Colonic mucosa (tissue), 4 donors: ENCODE measurements at places on chromosomes 1 and 21. TPM values are rescaled to one million over a fixed set of nuclear protein-coding genes. Genes with fewer than 3 reads are reported as not detected.
A peak's percentile ranks its signal among the peaks of the same experiment; 100 is the strongest.

GRCh38 chr1:68963353-68963752, 466.5 kb upstream of the DEPDC1 start:
- DNase-seq, result no peak

DNA sequence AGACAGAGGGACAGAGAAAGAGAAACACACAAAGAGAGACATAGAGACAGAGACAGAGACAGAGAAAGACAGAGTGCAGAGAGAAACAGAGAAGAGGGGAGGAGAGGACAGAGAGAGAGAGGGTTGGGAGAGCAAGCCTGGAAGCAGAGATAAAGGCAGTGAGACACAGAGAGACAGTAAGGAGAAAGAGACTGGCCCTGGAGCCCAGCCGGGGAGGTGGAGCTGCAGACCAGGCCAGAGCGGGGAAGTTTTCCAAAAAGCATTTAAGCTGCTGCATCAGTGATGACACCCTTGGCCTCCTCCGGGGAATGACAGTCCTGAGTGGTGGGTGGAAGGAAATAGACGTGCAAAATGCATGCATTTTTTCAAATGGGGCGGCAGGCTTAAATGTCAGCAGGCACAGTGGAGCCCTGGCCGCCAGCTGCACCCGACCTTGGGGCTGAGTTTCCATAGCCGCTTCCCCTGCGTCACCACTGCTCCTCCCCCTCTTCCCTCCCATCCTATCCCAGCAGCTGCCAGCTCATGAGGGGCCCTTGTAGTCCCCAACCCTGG, 95.4 kb upstream of the KLHDC7A start:
- peak; percentile 18 for DNase-seq

DNA sequence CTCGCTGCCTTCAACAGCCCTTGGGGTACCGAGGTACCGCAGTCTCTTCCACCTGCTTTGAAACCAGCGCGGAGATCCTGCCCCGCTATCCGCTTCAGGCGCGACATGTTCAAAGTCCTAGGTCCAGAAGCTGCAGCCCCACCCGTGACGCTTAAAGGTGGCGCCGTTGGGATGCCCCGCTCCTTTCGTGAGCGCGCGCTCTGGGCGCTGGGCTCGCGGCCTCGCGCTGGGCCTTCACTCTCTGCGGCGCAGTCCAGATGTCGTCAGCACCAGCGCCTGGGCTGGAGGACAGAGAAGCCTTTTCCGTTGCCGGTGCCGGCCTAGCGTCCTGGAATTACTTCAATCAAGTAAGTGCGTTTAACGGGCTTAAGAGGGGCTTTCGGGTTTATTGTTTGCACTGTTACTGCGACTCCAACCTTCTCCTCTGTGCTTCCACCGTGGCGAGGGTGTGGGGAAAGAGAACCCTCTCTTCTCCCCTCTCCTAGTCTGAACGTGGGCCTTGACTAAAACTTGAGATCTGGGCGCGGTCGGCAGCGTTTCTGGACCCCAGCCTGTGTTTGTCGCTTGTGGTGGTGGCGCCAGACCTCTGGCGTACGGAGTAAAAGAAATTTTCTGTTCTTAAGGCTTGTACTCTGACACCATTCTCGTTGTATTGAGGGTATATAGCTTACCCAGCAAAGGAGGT, at the start of gene LRRC40:
TSS of gene LRRC40 (minus strand) at position 146 of the 685 bp plus-strand sequence. CDS start at position 107, 39 bp downstream.
- DNase-seq, result peak; percentile 98

GRCh38 chr1:190475421-190476141, 2.1 kb downstream of the BRINP3 start:
- DNase-seq, result peak; percentile 66

GRCh38 chr21:44925378-44925755, 4.7 kb upstream of the ITGB2 start:
- DNase-seq, result no peak

Gene C1orf122
- 51.4 TPM for total RNA-seq

Gene TRIM17
- total RNA-seq, result not detected

Gene ZNF695
- total RNA-seq, result 5.3 TPM

- DNase-seq, result no peak
These were observed 37.8 kb downstream of the NGF start for GRCh38 chr1:115300087-115300876.

DNA sequence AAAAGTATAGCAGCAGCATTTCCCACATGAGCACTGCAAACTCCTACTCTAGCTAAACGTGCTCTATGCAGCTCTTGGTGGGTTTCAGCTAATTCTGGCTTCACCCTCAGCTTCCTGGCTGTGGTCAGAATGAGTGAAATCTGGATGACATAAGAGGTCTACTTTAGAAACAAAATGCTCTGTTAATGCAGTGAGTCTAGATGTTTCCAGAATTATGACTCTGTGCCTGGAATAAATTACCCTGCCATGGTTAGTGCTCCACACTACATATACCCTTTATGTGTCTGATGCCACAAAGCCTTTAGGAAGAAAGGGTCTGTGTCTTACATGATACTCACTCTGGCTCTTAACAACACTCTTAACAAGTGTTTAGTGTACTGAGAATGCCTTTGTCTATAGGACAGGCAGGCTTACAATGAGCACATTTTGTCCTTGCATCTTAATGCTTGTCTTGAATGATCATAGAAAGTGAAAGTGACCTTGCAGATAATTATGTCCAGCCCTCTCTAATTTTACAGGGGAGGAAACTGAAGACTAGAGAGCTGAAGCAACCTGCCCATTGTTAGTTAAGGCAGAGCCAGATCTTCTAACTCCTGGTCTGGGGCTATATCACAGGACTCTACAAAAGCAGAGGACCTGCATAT, 9.2 kb downstream of the S100A10 start:
- DNase-seq, result no peak

- no peak for DNase-seq
These were observed 2.2 kb downstream of the TMED5 start for GRCh38 chr1:93177991-93178390.

DNA sequence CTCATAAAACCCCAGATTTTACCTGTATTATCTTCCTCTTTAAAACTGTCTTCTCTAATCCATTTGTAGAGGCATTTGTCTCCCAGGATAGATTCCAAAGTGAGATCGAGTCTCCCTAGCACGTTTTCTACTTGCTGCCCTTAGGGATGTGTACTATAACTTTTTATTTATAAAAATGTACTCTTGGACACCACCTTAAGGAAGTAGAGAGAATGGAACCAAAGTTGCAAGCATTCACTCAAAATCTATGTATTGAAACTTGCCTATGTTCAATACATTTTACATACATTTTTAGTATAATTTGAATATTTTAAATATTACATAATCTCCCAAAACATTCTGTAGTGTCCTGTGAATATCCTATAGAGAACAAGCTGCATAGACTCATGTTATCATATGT, 842 bp upstream of the SPRR2A start:
- DNase-seq, result no peak

Gene OR10J4
- total RNA-seq, result not detected

- DNase-seq, result peak; percentile 67
These were observed 14.4 kb upstream of the ERVH48-1 start for GRCh38 chr21:42939582-42940413.

DNA sequence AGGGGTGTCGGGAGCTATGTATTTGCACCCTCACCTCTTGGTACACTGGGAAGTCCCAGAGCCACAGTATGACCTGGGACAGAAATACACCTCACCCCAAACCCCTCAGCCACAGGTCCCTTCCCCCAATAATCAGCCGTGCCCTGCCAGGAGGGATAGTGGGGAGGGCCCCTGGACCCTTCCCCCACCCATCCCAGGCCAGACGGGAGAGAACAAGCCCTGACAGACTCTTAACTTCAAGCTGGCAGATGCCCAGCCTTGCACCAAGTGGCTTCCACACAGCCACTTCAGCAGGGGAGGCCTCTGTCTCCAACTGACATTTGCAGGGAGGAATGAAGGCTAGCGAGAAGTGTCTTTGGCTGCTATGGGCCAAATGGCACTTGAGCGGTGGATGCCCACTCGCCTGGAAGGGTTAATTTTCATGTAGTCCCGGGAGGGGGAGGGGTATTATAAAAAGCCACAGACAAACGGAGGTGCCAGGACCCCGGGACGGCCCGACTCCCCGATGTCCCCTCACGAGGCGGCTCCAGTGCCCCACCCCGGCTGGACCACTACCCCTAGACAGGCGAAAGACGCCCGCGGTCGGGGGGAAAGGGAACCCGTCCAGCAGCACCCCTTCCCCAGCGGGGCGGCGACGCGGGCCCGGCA, 495 bp downstream of the SYNC start:
- DNase-seq, result peak; percentile 39

Gene CFHR3
- total RNA-seq, result not detected

GRCh38 chr1:101112051-101112780, 86.6 kb upstream of the DPH5 start:
- DNase-seq, result no peak

- no peak for DNase-seq
These were observed 382.3 kb upstream of the ADGRL4 start for GRCh38 chr1:79388694-79389361.

GRCh38 chr1:61399199-61399598, 316.8 kb downstream of the NFIA start:
- no peak for DNase-seq

GRCh38 chr1:108345776-108346531, 102.1 kb upstream of the NBPF4 start:
- no peak for DNase-seq

GRCh38 chr1:116006486-116006964, 30.2 kb downstream of the SLC22A15 start:
- no peak for DNase-seq

GRCh38 chr1:206766251-206766856, 4.2 kb upstream of the IL19 start:
- peak; percentile 45 for DNase-seq

- peak; percentile 90 for DNase-seq
These were observed 19.4 kb upstream of the KCNAB2 start for GRCh38 chr1:6026095-6026809.

DNA sequence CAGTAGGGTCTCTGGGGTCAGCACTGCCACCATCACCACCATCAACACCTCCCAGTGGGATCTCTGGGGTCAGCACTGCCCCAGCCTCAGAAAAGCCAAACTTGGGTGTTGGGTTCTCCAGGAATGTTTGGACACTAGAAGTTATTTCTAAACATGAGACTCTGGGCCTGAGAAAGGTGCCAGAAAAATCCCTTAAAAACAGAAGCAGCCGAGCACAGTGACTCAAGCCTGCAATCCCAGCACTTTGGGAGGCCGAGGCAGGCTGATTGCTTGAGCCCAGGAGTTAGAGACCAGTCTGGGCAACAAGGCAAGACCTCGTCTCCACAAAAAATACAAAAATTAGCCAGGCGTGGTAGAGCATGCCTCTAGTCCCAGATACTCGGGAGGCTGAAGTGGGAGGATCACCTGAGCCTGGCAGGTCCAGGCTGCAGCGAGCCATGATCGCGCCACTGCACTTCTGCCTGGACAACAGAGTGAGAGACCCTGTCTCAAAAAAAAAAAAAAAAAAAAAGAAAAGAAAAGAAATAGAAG, 470 bp downstream of the PTAFR start:
- DNase-seq, result no peak

GRCh38 chr21:34850166-34850690, 181.4 kb downstream of the CLIC6 start:
- no peak for DNase-seq

DNA sequence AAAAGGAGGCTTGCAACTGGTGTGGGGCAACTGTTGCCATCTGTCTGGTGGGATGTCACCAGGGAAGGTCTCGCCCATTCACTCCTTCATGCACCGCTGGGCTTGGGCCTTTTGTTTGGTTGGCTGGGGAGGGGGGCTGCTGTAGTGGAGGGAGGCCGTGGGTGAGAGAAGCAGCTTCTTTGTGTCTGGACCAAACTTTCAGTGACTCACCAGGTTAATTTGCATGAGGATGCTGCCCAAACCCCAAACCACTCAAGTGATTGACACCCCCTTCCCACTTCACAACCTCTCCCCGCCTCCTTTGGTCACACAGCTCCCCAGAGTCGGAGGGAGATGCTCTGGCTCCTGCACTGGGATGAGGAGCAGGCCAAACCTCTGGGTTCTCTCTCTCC, 19.7 kb downstream of the BTG2 start:
- no peak for DNase-seq

- no peak for DNase-seq
These were observed 109.8 kb downstream of the ROR1 start for GRCh38 chr1:63883494-63884235.

Gene DONSON
- 7.7 TPM for total RNA-seq

DNA sequence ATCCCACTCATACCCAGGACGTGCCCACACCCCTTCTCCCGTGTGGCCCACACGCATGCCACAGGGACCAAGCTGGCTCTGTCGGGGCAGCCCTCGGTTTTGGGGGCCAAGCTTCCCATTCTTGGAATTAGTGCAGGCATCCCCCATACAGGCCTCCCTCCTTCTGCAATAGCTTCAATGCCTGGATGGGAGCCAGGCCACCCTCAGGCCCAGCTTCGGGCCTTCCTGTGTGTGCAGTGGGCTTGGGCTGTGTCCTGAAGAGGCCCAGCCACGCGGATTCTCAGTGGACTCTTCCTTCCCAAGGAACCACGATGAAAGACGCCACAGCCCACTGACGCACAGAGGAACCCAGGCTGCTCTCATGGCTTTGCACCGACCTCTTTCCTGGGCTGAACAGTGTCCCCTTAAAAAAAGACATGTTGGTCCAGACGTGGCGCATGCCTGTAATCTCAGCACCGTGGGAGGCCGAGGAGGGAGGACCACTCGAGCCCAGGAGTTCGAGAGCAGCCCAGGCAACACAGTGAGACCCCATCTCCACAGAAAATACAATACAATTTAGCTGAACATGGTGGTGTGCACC, 3.4 kb downstream of the KRTAP10-11 start:
- no peak for DNase-seq

GRCh38 chr1:19053486-19053885, 97.0 kb upstream of the IFFO2 start:
- DNase-seq, result no peak

Gene SPRR2A
- not detected for total RNA-seq

DNA sequence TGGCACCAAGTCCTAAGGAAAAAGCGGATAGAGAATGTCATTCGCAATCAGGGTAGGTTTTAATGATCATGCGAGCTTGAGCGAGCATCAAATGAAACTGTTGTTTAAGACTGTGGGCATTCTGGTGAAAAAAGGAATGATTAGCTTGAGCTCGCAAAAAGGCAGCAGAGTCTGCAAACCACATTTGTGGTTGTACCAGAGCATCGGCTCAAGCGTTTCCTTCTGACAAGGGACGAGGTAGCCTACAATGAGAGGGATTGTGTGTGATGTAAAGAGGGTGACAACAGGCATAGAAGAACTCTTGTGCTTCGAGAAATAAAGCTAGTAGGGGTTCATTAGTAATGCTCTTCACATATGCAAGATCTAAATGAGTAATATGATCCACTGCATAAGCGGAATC, 11.1 kb upstream of the CD48 start:
- no peak for DNase-seq

Gene DMRTA2
- total RNA-seq, result not detected

GRCh38 chr21:29196670-29197191, 66.3 kb downstream of the MAP3K7CL start:
- DNase-seq, result no peak

GRCh38 chr21:19547951-19548840, 1144.6 kb upstream of the TMPRSS15 start:
- DNase-seq, result no peak

Gene AGBL4
- 0.30 TPM for total RNA-seq

DNA sequence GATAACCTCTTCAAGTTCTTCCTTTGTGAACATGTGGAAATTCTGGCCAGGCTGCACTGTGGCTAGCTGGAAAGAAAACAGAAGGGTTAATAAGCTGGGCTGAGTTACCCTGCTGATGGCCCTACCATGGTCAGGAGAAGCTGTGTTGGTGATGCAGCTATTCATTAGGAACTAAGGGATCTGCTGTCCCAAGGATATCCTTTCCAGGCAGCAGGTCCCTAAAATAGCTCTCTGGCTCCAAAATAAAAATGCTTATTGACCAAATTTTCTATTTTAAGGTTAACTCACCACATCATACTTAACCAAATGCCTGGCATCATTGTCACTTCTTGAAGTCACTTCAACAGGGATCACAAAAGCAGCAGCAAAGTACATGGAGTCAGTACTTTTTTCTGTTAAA, 4.3 kb upstream of the SORT1 start:
- no peak for DNase-seq

Gene S100A7
- not detected for total RNA-seq
